ENCODE measurements at places on chromosomes 2 and 18. TPM values are rescaled to one million over a fixed set of nuclear protein-coding genes. Genes with fewer than 3 reads are reported as not detected.

DNA sequence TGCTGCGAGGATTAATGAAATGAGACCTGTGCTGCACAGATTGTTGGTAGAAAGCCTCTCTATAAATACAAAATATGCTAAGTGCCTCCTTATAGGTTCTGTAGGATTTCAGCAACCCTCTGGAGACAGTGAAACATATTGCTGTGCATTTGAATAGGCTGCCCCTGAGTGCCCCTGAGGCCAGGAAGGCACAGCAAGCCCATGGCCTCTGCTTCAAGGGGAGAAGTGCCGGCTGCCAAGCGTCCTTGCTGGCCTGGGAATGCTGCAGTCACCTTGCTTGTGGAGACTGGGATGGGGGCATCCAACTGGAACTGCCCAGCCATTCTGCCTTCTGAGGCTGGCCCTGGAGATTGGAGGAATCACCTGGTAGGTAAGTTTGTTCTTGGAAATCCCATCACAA is 397.2 kb upstream of the SMIM21 start:
- DNase-seq = no peak

DNA sequence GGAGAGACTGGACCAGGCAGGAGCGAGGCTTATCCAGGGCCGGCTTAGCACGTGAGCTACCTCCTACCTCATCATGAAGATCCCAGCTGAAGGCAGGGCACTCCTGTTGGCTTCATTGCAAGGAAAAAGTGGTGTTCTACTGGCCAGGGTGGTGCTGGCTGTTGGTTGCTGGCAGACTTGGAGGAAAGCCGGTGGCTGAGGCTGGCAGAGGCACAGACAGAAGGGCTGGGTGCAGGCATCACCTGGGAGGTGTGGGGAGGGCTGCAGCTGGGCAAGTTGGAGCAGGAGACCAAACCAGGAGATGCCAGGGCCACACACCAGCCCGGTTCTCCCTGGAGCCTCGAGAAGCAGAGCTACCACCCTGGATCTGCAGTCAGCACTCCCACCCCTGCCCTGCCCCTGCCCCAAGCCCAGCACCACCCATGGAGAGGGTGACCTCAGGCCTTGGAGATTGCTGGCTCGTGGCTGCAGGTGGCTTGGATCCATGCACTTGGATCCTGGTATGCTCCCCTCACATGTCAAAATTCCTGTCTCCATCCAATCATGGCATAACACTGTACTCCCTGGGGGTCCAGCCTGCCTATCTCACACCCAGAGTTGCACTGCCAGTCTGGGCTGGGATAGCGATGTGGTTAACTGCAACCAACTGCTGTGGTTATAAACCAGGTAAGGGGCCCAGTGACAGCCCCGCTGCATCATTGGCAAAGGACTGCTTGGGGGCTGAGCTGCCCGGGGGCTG is 49.7 kb downstream of the GLI2 start:
- DNase-seq = peak; percentile 51

Gene NAGK
- polyA plus RNA-seq = 57.9 TPM

GRCh38 chr2:167827352-167828097 is 419.9 kb downstream of the STK39 start:
- DNase-seq = no peak

GRCh38 chr2:2621855-2622254 is 290.8 kb upstream of the MYT1L start:
- peak; percentile 8 for DNase-seq

DNA sequence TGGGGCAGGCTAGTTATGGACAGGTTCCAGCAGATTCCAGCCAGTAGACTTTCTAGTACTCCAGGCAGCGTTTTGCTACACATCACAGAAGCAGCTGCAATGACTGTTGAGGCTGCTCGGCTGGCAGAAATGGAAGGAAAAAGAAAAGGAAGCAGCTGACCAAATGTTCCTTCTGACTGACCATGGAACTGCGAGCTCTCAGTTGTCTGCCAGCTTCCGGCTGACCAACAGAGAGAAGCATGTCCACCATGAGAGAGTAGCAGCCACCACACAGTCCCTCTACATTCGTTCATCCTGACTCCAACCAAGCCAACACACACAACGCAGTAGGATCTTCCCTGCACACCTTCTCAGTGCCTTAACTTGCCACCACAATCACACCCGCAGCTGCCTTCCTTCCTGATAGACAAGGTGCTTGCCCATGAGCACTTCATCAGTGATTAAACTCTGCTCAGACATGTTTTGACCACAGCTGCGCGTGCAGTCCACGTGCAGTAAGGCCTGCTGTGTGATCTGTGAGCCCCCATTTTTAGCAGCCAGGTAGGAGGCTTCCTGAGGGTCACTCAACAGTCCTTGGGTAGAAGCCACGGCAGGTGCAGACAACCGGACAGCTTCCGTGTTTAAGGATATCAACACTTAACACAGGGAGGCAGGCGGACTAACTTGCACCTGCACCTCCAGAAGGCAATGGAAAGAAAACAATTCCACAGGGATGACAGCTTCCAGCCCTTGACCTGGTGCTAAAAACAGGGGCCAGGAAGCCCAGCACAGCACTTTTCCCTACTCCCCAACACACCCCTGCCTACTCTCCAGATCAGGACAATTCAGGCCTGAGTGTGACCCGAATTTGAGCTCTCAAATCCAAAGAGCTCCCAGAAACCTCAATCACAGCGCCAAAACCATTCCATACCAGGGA is 996 bp downstream of the TGFBRAP1 start:
- no peak for DNase-seq

Gene SLC9A2
- 0.03 TPM for polyA plus RNA-seq

- DNase-seq = no peak
Observed at GRCh38 chr2:134244587-134244986, 9.3 kb upstream of the MGAT5 start.

Gene STAMBP
- polyA plus RNA-seq = 35.8 TPM

Gene PCARE
- polyA plus RNA-seq = not detected

GRCh38 chr2:219041252-219041651 is at the start of gene CFAP65:
Gene CFAP65, minus strand, starts transcription at chr2:219041516. Its CDS starts 2,468 bp downstream, at chr2:219039048.
- DNase-seq = no peak

DNA sequence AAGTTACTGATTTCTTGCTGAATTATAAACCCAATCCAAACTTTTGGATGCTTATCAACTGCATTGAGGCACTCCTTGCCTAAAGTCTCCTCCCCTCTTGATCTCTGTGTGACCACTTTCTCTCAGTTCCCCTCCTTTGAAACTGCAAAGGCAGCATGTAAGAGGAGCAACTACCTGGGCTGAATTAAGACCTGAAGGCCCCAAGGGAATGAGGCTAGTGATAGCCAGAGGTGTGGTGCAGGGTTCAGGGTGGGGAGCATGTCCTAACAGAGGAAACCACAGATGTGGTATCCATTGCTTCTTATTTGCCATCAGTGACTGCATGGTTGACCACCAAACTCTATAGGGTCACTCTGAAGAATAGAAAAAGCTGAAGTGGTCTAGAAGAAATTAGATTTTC is 557.9 kb downstream of the TNS1 start:
- DNase-seq = no peak

GRCh38 chr2:191048073-191048472 is 34.1 kb upstream of the STAT1 start:
- DNase-seq = no peak

GRCh38 chr2:95353055-95353575 is 49.4 kb upstream of the FAHD2A start:
- peak; percentile 37 for DNase-seq

- DNase-seq = no peak
Observed at GRCh38 chr2:146952696-146953095, 892.1 kb upstream of the ACVR2A start.

DNA sequence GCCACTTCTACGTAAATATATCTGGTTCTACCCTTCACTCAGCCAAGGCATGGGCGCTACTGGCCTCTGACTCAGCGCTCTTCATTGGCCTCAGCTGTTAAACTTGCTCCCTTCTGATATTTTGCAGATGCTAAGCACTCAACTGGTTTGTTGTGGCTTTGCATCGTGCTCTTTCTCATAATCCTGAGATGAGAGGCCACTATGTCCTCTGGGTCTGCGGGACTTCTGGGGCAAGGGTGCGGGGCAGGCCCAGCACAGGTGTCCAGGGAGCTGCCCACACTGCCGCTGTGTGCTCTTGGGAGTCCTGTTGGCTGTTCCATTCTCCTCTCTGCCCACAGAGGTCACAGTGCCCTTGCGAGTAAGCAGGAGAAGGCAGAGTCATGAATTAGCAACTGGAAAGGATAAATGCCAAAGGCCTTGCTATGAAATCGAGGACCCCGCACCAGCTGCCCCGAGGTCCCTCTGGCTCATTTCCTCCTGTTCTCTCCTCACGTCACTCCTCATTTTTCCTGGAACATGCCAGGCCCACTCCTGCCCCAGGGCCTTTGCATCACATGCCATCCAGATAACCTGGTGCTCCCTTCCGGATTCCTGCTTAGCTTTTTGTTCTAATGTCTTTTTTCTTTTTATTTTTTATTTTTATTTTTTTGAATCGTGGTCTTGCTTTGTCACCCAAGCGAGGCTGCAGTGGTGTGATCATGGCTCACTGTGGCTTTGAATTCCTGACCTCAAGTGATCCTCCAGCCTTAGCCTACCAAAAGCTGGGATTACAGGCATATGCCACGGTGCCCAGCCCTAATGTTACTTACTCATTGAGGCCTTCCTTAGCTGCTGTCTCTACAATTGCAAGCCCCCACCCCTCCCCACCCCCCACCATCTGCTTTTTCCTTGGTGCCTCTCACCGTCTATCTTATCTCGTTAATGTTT is 34.9 kb upstream of the MAT2A start:
- DNase-seq = no peak

Gene SIX3
- polyA plus RNA-seq = 0.02 TPM

GRCh38 chr2:164948540-164948939 is 6.8 kb downstream of the SLC38A11 start:
- no peak for DNase-seq

GRCh38 chr2:27370816-27371620 is 602 bp downstream of the SNX17 start:
- DNase-seq = no peak

GRCh38 chr2:142575561-142575960 is 301.9 kb upstream of the KYNU start:
- DNase-seq = no peak

Gene MDH1
- polyA plus RNA-seq = 201 TPM

Gene PSMA8
- not detected for polyA plus RNA-seq

Gene OSBPL6
- polyA plus RNA-seq = 1.5 TPM

GRCh38 chr18:22145160-22145559 is 24.2 kb upstream of the GATA6 start:
- DNase-seq = no peak

GRCh38 chr2:112486895-112487294 is 4.9 kb downstream of the TTL start:
- no peak for DNase-seq

Gene SLC9A4
- polyA plus RNA-seq = not detected

- no peak for DNase-seq
Observed at GRCh38 chr2:47842846-47843245, 59.9 kb downstream of the MSH6 start.

Measured in H1 (cell line).